GOT3 (cell line): ENCODE measurements at places on chromosomes 16 and 17.

DNA sequence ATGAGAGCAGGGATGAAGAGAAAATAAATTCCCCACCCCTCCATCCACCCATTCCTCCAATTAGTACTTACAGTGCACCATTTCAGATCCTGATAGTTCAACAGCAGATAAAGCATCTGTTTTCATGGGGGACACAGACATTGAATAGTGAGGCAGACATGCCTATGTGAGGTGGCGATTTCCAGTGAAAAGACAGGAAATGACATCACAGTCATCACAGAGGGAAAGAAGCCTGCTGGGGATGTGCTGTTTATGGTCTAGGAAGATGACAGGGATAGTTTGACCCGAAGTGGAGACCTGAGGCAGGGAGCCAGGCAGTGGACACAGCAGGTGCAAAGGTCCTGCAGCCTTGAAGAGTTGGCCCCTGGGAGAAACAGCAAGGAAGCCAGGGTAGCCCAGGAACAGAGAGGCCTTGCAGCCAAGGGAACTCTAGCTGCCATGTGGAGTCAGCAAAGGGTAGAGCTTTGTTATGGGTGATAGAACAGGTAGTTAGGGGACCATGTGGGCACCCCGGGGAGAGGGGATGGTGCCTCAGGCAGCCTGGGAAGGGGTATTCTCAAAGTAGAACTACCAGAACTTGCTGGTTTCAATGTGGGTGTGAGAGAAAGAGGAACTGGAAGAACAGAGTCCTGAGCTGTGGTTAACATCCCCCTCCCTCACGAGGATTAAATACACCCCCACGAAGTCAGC lies 256.6 kb downstream of the CPPED1 start:
- DNase-seq: no peak

- DNase-seq: no peak
Observed at GRCh38 chr17:40134184-40134583, 6.2 kb upstream of the CASC3 start.

DNA sequence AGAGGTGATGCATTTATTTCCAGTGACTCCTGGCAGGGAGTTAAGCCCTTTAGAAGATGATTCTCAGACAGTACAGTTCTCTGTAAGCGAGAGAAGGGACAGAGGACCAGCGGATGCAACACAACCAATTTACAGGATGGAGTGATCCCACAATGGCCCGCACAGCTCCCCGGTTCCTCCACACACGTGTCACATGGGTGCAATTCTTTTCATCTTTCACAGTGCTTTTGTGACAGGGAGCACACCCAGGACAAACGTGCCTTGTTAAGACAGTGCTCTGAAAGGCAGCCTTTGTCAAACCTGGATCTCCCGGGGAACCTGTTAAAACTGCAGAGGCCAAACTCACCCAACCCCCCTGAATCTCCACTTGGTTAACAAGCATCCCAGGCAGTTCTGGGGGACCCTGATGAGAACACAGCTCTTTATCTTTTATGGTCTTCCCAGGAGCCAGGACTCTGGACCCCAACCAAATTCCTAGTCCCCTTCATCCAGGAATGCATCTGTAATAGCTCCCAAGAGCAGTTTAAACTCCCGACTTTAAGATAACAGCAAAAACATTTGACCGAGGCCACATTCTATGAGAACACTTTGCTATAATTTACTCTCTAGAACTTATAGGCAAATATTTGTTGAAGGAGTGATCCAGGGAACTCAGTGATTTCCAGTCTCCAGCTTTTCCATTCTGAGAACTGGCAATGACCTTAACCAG lies 134.9 kb upstream of the CDH5 start:
- DNase-seq: no peak

- no peak for DNase-seq
Observed at GRCh38 chr16:73000020-73000906, 47.7 kb downstream of the ZFHX3 start.

GRCh38 chr16:82523815-82524214 lies 103.0 kb upstream of the CDH13 start:
- no peak for DNase-seq

DNA sequence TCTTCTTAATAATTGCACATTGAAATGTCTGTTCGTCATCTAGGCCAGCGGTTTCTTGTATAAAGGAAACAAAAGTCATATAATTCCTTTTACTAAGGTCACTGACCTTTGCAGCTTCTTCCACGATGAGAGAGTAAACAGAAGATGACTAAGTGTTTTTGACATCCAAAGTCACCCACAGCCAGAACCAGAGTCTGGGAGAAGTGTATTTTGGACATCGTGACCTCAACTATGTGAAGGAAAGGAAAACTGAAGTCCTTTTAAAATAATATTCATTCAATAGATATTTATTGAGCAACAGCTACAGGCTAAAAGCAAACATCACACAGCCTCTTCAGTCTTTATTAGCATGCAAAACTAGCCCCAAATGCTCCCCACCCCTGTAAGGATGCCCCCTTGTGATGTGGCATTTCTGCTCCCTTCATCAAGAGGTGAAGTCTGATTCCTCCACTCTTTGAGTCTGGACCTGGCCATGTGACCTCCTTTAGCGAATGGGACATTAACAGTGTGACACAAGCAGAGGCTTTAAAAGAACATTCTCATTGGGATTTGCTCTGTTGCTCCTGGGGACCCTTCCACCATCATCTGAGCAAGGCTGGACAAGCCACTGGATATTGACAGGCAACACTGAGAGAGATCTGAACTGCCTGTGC lies 8.1 kb upstream of the PMP22 start:
- DNase-seq: no peak

DNA sequence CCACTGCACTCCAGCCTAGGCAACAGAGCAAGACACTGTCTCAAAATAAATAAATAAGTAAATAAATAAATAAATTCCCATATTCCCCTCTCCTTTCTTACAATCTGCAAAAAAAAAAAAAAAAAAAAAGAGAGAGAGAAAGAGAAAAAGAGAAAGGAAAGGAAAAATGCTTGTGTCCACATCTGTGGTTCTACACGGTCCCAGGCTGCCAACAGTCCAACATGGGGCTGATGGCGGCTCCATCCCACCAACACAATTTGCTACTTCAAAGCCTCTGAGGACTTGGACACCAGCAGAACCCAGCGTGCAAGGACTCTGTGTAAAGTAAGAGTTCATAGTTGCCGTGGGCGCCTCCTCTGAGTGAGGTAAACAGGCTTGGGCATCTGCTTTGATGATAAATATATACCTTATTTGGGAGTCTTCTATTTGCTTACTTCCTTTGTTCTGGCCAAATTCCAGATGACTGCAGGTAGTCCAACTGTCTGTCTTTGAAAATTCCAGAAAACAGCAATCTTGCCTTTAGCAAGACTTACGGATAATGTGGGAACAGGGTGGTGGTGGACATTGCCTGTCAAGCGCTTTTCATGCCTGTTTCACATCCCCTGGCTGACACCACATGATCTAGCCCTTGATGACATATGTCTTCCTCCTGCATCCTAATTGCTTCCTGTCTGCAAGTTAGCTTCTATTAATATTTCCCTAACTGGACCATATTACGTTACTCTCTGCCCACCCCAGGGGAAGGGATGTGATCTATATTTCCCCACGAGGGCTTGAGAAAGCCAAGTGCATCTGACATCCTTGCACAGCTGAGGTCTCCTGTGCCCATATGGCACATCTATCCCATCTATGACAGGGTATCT lies 10.1 kb downstream of the LITAF start:
- no peak for DNase-seq

GRCh38 chr17:7307686-7308624 lies 527 bp downstream of the EIF5A start:
- DNase-seq: no peak

GRCh38 chr16:66335704-66336329 lies 30.7 kb upstream of the CDH5 start:
- DNase-seq: no peak

DNA sequence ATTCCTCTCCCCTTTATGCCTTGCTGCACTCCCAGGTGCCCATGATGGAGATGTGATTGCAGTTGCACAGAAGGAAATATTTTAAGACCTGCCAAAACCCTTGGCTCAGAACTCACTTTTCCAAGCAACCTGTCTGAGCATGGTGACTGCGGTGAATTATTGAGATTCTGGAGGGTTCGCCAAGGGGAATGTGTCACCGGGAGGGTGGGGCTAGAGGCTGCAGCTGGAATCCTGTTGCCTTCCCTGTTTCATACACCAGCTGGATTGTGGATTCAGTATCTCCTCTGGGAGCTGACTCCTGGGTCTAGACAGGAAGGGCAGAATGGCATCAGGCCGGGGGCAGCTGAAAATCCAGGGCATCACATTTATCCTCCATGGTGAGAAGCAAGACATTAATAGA lies 527.2 kb downstream of the TMEM114 start:
- no peak for DNase-seq

- no peak for DNase-seq
Observed at GRCh38 chr17:49603720-49604119, 28.0 kb downstream of the NXPH3 start.

GRCh38 chr17:6240001-6240400 lies 169.8 kb downstream of the WSCD1 start:
- DNase-seq: no peak

GRCh38 chr17:70675070-70675590 lies 505.8 kb downstream of the KCNJ2 start:
- DNase-seq: no peak

DNA sequence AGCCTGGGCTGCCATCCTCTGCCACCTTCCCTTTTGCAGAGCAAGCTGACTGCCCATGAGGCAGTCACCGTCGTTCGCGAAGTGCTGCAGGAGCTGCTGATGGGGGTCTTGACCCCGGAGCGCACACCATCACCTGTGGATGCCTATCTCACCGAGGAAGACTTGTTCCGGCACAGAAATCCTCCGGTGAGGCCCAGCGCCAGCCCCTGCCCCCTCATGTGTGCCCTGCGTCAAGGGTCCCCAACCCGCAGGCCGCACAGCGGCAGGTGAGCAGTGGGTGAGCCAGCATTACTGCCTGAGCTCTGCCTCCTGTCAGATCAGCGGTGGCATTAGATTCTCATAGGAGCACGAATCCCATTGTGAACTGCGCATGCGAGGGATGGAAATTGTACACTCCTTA lies 7.7 kb upstream of the EPN3 start:
- DNase-seq: no peak

DNA sequence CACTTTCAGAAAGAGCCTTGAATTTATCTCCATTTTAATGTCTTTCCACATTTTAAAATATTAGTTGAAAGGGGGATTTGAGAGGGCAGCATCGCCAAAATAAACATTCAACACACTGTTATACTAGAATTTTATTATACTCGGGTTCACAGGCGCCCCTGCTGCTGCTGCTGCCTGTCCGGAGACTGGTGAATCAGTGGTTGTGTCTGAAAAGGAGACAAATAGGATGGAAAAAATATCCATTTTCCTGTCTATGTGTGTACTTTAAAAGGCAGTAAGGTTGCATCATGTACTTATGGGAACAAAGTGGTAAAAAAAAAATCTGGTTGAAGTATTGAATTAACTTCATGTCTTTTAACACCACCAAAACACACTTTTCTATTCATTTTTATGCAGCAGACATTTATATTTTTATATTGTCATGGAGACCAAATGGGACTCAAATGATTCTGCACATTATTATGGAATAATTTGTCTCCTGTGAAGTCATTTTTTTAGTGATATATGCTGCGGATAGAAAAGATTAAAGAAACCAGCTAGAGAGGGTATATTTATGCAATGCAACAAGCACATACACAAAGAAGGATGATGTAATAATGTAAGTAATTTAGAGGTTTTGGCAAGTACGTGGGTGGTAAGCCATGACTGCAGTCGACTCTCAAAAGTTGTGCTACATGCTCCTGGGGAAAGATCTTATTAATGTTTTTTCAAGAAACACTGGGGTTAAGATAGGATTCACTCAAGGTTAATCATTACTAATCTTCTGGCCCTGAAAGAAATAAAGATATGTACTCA lies 759.0 kb upstream of the SOX9 start:
- no peak for DNase-seq

DNA sequence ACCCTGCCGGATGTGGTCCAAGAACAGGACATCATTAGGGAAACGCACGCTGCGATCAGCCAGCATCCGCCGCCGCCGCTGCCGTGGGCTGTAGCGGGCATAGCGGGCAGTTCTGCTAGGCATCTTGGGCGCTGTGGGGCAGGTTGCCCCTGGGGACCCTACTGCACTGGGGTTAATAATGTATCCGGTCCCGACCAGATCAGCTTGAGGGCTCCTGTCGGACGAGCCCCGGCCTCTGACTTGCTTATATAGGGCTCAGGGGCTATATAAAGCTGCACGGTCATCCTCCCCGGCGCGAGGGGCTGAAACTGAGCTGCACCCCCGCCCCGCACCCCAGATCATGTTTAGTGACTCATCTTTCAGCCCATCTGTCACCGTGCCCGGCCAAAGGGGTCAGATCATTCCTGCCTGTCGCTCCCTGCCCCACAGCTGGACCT lies at the start of gene PPP1R27:
PPP1R27 (minus strand) TSS at position 220 of the 437 bp plus-strand sequence; CDS start at position 123, 97 bp downstream.
- no peak for DNase-seq

DNA sequence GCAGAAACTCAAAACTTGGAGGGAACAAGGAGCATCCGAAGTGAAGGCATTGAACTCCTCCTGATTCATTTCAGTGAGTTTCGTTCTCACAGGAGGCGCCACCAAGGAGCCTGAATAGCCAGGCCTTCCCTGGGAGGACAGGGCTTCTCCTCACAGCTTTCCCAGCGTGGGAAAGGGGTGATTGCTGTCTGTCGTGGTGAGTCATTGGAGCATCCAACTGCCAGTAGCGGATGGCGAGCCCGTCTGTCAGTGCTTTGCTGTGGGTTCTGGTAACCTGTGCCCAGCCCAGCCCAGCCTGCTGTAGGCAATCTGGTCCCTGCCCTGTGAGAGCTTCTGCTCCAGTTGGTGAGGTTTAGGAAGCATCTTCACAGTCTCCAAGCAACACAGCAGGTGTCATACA lies 28.3 kb downstream of the PLCD3 start:
- DNase-seq: no peak
